ENCODE measurements at places on chromosomes 6 and 20.

GRCh38 chr6:160412993-160413392, 64.8 kb downstream of the SLC22A3 start:
- DNase-seq: no peak

DNA sequence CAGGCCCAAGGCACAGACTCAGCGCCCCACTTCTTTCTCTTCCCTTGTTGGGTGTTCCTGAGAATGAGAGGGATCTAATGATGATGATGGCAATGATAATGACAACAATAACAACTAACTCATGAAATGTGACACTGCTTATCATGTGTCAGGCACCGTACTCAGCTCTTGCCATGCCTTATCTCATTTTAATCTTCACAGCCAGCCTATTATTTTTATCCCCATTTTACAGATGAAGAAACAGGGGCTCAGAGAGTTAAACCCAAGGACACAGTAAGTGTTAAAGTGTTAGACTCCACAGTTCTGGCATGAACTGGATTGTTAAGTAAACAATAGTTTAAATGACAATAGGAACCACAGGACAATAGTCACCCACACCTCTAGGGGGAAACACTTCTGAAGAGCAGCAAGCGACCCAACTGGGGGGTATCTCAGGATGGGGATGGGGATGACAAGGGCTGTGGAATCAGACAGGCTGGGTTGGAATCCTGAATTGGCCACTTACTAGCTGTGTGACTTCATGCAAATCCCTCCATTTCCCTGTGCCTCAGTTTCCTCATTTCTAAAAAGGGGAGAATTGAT, 12.5 kb downstream of the RSPH9 start:
- DNase-seq: no peak

DNA sequence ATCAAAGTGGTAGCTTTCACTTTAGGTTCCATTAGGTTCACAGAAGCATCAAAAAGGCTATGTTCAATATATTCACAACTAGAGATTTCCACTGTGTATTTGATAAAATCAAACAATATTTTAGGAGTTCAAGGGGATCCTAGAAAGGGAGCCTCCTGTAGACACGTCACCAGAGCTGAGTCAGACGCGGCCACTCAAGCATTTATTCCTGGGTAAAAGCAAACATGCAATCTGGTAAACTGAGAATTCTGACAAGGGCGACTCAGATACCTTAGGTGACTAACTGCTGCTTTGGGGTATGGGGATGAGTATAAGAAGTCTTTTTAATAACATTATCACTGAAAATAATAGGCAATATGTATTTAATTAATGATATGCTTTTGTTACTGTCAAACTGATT, 118.7 kb upstream of the HMGN3 start:
- no peak for DNase-seq

DNA sequence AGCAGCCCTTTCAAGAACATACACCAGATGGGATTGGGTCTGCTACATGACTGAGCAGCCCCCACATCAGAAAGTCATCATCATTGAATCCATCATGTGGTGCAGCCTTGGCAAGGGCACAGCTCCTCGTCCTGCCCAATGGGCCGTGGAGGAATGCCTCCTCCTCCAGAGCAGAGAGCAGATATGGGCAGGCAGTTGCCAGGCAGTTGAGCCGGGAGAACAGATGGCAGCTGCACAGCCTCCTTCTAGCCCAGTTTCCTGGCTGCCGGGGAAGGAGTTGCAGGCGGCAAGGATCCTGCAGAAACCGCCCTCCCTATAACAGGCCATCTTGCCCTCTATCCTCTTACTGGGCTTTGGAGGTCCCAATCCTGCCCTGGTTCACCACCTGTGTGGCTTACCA, 11.9 kb upstream of the ZFAND3 start:
- DNase-seq: no peak

DNA sequence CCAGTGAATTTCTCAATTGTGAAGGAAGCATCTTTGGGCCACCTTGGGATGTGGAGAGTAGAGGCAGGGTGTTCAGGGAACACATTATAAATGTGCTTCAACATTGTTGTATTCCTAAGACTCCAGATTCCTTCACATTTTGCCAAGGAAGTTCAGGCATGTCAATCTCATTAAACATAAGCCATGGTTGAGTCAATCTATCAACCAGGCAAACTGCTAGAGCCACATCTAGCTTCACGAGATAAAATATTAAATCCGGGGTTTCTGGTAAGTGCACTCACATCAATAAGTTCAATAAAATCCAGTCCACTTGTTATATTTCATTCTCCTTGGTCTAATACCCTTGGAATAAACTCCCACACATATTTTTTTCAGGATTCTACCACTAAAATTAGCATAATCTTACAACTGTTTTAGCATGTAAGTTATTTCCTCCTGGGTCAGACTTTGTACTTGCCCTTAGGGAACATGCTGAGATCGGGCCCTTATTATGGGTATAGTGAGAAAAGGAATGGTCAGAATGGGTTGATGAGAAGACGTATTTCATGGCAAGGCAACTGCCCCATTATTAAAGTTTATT, 93.6 kb downstream of the ADTRP start:
- no peak for DNase-seq

GRCh38 chr6:88544986-88545612, 379.0 kb upstream of the CNR1 start:
- peak; percentile 37 for DNase-seq

- DNase-seq: no peak
These were observed 136.9 kb upstream of the SLC22A16 start for GRCh38 chr6:110613356-110613755.

GRCh38 chr20:47126709-47127108, 229.8 kb downstream of the ZMYND8 start:
- DNase-seq: no peak
